NAMALWA (cell line): ENCODE measurements at places on chromosomes 11 and 22.
A peak's percentile ranks its signal among the peaks of the same experiment; 100 is the strongest.

DNA sequence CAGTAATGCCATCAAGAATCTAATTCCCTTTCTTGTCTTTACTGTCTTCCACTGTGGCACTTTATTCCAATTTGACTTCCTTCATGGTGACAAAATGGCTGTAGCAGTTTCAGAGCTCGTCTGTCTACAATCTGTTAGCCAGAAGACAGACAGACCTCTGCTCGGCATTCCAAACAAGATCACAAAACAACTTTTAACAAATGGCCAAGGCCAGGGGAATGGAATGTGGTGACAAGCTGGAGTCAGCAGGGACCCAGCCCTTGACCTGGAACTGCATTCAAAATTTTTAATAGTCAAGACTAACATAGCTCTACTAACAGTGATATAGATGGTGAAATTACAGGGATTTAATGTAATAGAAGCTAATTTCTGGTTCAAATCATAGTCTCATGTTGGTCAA lies 637.2 kb downstream of the ETS1 start:
- no peak for DNase-seq

- no peak for DNase-seq
These were observed 28.0 kb downstream of the FEZ1 start for GRCh38 chr11:125468025-125468424.

DNA sequence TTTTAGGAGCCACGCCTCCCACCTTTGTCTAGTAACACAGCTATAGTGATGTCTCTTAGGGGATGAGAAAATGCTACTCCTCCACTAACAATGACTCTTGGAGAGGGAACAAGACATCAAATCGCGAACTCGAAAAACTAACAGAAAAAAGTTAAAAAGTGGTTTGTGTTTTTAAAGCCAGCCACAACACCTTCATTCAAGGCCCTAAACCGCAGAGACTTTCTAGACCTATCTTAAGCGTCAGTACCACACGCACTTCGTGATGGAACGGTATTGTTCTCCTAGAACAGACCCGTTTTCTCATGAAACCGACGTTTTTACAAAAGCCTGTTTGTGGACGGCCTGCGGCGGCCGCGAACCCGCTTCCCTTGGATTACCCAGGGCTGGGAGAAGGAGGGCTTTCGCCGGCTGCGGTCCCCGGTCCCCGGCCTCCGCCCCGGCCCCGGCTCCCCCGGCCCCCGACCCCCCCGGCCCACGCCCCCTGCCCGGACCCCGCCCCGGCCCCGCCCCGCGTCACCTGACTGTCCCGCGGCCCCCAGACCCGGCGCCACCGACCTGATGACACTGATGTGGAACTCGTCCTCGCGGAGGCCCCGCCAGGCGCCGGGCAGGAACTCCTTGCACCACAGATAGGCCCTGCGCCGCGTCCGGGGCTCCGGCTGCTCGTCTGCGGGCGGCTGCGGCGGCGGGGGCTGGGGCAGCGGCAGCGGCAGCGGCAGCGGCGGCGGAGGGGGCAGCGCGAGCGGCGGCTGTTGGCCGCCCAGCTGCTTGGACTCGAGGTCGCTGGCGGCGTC lies 718 bp downstream of the CHKA start:
- DNase-seq: peak; percentile 68

- no peak for DNase-seq
These were observed 46.9 kb upstream of the SYT9 start for GRCh38 chr11:7204778-7205177.

GRCh38 chr11:95547186-95547585 lies 242.4 kb downstream of the FAM76B start:
- DNase-seq: no peak

DNA sequence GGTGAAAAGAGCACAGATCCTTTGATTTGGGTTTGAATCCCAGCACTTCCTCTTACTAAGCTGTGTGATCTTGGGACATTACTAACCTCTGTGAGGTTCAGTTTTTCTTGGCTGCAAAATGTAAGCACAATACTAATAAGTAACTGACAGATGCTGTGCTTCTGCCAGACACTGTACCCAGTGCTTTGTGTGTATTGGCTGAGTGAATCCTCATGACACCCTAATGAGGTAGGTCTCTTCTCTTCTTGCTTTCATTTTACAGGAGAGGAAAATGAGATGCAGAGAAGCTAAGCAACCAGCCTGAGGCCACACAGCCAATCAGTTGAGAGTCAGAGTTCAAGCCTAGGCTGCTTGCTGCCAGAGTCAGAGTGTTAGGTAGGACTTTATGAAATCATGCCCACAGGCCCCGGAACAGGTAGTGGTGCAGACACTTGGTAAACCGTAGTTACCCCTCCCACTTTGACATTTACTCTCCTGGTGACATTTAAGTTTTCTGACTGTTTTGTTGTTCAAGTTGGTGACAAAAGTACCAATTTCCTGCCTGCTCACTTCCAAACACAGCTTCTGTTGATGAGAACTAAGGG lies 21.2 kb downstream of the PTPRJ start:
- DNase-seq: peak; percentile 59

DNA sequence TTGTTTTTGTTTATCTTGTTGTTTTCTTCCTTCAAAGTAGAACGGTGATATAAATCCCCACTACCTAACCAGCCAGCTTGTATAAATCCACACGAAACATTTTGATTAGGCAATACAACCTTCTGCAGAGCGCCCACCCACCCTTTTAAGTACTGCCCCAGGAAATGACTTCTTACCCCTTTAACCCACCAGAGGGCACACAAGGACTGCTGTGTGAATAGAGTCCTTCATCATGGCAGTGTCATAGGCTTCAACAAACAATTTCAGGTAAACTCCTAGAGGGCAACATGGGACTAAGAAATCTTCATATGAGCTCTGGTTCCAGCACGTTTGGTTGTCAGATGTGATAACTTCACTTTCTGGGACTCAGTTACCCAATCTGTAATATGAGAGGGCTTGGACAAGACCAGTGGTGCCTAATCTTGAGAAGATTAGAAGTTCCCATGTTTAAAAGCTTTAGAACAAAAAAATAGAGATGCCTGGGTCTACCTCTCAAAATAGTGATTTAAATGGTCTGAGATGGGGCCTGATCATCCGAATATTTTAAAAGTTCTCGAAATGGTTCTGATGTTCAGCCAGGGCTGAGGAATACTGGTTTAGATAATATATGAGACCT lies 56.1 kb downstream of the PIWIL4 start:
- peak; percentile 91 for DNase-seq
